ENCODE measurements at places on chromosomes 7 and 10.

DNA sequence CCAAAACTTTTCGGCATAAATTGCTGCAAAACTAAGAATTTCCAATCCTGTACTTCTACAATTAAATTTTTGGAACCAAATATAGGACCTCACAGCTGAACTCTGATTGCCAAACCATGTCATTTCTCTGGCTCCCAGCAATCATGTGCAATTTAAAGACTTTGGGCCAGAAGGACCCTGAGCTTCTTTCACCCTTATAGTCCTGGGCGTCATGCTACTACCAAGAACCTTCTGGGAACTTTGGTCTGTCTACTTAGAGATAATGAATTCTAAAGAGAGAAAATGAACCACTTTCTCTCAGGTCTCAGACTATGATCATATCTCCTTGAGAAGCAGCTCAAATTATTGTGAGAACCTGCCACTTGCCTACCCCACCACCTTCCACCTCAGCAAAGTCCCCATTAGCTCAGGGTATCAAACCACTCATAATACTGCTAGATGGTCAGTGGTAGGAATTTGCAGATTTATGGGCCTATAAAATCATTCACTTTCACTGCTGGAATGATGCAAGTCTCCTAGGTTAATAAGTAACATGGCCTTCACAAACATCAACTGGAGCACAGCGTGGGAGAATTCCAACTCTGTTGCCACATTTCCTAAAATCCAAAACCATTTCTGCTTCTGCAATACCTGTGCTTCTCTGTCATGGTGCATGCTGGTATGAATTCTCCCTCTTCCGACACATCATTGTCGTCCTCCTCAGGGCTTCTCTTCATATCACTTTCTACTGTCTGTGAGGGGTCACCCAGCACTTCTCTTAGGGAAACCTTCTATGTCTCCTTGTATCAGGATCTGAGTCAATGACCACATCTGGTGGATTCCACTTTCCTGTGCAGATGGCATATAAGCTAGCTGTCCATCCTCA is 6.6 kb upstream of the WDR91 start:
- DNase-seq = no peak

DNA sequence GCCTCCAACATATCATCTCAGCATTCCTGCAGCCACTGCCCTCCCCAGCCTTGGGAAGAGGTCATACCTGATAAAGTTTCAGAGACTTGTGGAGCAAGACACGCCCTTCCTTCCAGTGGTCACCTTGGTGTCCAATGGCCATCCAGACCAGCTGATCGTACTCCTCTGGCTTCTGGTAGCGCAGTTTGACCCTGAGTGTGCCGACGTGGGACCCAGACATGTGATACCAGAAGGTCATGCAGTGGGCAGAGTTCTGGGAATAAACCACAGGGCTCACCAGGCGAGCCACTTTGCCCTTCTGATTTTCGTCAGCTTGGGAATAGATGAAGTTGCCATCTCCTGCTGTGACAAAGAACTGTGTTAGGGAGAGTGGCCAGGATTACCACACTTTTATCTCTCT is 148.3 kb downstream of the NRP1 start:
- DNase-seq = no peak

DNA sequence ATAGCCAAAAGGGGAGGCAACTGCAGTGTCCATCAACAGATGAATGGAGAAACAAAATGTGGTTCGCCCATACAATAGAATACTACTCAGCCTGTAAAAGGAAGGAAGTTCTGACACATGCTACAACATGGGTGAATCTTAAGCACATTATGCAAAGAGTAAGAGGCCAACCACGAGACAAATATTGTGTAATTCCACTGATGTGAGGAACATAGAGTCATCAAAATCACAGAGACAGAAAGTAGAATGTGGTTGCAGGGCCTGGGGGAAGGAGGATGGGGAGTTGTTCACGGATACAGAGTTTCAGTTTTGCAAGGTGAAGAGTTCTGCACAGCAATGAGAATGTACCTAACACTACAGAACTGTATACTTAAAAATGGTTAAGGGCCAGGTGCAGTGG is 13.7 kb upstream of the C10orf71 start:
- DNase-seq = no peak

- peak; percentile 62 for DNase-seq
Measured at GRCh38 chr10:97573021-97573420, 442 bp downstream of the ANKRD2 start.

GRCh38 chr10:123274306-123275135 is 120.3 kb downstream of the BUB3 start:
- DNase-seq = no peak

All from EH (cell line).